ENCODE measurements at places on chromosomes 5 and 9.

- DNase-seq: no peak
These were observed 6.3 kb upstream of the HAPLN1 start for GRCh38 chr5:83726912-83727311.

GRCh38 chr9:121587863-121588262 is 63.6 kb upstream of the DAB2IP start:
- DNase-seq: no peak

GRCh38 chr9:75229605-75230332 is 141.5 kb downstream of the OSTF1 start:
- no peak for DNase-seq

DNA sequence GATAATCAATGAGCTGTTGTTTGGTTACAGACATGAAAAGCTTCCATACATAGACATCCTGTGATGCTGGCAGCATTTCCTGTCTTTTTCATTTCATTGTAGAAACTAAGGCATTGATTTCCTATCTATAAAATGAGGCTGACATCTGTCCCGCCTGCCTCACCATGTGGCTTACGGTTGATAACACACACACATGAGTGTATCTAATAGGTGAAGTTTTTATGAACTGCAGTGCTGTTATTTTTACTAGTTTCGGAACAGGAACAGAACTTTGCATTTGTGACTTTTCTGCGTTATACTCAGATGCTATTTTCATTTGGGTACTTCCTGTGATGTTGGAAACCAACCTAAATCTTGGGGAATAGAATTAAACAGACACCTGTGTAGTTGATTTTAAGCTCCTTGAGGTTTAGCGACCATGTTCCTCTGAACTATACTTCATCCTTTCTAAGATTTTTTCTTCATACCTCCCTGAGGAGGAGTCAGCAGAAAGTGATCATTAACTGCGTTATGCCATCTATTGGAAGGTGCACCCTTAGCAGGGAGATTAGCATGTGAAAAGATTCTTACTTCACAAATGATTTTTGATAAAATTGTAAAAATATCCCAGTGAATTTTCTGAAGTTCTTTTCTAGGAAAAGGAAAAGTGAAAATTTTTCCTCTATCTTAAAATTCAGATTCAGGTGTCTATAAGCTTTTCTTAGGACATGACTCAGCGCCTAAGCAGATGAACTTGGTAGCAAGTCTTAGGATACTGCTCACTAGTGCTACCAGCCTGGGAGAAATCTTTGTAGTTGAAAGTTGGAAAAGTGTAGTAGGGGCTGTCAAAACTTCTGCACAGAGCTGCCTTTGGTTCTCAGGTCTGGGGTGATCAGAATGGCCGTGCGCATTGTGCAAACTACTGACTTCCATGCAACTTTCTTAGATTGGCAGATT is 134.5 kb downstream of the TRIO start:
- DNase-seq: no peak

DNA sequence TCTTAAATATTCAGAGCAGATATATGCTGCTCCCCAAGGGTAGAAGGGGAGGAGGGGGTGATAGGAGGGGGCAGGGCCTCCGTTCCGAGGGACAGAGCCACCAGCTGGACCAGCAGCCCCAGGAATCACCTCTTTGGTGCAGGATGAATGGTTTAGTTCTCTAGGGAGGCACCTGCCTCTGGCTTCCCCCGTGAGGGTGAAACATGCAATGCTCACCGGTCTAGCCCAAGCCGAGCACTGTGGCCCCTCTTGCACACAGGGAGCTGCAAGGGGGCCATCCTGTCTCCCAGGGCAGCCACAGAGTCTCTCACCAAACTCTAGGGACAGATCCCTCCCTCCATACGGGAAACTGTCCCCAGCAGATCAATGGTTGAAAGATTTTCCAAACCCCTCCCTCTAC is 163.7 kb downstream of the DAB2IP start:
- no peak for DNase-seq

DNA sequence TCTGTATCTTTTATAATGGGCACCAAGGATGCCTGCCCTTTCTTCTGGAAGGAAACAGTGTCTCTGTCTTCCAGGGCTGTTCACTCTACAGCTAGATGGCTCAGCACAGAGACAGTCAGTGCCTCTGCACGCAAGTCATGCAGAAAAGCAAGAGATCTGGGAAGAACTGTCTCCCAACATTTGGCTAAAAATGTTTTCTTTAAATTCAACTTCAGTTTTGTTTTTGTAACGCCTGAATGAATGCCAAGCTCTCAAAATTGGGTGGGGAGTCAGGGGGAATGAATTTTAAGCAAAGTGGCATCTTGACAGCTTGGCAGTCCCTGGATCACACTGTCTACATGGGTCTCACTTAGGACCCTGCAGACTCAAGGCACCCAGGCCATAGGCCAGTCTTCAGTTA is 12.6 kb downstream of the OLFML2A start:
- DNase-seq: no peak

- DNase-seq: no peak
These were observed 41.9 kb downstream of the CDK7 start for GRCh38 chr5:69276422-69277174.

DNA sequence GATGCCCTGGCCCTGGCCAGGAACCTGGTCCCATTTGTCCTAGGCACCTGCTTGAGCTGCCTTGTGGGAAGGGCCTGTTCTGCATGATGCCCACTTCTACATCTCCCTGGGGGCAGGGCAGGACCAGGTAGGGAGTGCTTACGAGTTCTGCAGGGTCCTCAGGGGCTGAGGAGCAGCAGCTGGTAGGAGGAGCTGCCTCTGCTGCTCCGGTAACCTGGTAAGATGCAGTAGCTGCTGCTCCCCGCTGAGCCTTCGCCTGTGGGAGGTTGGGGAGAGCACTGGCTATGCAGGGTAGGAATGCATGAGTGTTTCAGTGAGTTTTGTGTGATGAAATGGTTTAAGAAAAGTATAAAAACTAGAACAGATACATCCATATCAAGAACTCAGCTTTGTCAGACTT is 13.6 kb downstream of the LRRC8A start:
- no peak for DNase-seq

DNA sequence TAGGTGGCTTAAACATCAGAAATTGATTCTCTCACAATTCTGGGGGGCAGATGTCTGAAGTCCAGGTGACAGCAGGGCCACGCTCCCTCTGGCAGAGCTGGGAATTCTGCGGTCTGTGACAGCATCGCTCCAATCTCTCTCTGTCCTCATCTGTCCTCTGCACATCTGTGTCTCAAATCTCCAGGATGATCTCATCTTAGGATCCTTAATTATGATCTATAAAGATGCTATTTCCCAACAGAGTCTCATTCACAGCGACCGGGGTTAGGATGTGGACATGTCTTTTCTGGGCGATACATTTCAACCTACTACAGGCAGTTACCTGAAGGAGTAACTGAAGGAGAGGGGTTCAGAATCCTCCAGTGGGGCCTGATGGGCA is 31.4 kb downstream of the ANKRD33B start:
- DNase-seq: no peak

DNA sequence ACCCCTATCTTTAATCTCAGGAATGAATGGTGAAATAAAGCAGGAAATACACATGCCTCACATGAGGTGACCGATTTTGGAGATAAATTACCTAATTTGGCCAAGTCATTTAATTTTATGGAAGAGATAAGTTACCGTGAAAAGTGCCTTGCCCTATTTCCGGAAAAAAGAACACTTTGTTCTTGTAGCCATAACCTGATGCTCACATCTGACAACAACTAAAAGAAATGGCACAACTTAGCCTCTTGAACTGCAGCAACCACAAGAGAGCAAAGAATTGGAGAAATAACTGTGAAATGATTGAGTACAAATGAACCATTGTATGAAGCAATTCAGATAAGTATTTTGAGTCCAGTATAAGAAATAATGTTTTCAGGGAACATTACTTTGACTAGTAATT is 628.1 kb upstream of the TYRP1 start:
- no peak for DNase-seq

DNA sequence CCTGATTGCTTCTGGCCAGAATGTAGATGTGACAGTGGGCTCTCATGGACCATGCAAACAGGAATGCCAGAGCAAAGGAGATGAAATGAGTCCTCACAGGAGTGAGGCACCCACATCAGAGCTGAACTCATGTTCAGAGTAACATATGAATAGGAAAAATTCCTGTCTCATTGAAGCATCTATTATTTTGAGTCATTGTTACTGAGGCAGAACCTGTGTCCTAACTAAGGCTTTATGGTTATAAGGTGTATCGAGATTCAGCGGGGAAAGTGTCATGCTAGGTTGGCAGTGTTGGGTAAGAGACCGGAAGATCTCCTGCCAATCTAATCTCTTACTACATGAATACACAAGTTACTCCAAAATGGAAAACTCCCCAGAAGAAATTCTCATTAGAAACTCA is 304.1 kb downstream of the TRPM3 start:
- no peak for DNase-seq

GRCh38 chr9:79955300-79955699 is 383.5 kb downstream of the TLE4 start:
- DNase-seq: no peak

DNA sequence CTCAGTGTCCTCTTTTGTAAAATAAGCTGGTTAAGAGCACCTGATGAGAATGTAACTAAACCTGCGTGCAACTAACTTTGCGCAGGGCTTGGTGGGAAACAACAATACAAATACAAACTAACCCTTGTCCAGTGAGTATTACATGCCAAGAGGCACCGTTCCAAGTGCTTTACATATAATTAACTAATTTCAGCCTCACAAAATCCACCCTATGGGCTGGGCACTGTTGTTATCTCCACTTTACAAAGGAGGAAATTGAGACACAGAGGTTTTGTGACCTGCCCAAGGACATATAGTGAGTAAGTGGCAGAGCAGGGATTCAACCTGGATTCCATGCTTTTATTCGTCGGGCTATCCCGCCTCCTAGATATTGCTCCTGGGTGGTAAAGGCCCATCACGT is 26.2 kb upstream of the TNIP1 start:
- no peak for DNase-seq

GRCh38 chr9:106468431-106468830 is 394.5 kb upstream of the ZNF462 start:
- no peak for DNase-seq

GRCh38 chr9:9753266-9753665 is 859.5 kb downstream of the PTPRD start:
- DNase-seq: no peak

DNA sequence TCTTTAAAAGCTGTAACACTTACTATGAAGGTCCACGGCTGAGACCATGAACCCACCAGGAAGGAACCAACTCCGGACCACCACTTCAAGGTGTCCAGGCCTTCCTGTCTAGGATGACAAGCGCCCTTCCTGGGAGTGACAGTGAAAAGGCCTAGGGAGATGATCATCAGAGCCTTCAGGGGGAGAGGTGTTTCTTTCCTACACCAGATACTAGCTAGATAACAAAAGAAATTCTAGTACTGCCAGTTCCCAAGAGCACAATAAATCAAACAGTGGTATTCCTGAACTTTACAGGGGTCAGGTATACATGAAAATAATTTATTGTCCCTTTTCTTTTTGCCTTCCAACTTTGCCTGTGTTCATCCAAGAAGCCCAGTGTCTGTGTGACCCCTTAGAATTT is 94.2 kb upstream of the NFIL3 start:
- no peak for DNase-seq

GRCh38 chr9:20725675-20726074 is 41.6 kb downstream of the FOCAD start:
- DNase-seq: no peak

DNA sequence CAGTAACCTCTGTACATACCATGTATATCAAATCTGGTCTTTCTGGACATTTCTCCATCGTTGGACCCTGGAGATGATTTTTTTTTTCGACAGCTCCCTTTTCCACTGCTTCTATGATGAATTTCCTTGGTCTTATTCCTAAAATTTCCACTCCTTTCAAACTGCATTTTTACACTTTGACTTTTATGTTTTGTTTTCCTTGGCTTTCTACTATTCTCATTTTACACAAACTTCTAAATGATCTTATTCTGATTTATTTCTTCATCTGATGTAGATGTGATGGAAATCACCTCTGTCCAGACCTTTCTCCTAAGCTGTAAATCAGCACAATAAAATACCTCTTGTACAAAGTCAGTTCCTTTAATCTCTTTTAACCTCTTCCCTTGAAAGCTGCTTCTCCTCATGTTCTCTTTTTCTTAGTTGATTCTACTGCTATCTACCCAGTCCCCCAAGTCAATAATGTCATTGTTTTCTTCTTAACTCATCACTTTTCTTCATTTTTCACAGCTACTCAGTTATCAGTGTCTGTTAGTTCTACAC is 48.7 kb upstream of the TUSC1 start:
- DNase-seq: no peak

GRCh38 chr5:54363669-54364068 is 53.3 kb upstream of the ARL15 start:
- no peak for DNase-seq

DNA sequence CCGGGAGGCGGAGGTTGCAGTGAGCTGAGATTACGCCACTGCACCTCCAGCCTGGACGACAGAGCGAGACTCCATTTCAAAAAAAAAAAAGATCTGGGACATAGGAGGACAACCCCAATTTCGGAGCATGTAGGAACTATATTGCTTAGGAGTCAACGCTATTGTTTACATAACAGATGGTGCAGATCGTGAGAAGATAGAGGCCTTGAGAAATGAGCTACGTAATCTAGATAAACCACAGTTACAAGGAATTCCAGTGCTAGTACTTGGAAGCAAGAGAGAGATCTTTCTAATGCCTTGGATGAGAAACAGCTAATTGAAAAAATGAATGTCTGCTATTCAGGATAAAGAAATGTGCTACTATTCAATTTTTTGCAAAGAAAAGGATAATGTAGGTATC is 20.3 kb downstream of the TBC1D2 start:
- DNase-seq: no peak

DNA sequence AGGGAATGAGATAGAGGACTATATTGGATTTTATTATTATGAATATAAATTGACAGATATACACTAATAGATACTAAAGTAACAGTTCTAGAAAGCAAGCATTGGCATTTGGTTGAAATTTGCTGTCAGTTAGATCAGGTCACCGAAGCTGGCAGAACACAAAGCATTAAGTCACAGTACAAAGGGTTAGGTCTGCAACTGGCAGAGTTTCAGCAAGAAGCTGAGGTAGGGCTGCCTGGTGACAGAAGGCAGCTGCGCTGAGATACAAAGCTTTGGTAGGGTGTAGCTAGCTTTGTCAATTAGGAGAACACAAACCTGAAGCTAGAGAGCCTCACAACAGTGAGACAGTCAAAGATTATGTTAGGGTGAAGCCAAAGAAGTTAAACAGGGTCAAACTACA is 6.3 kb upstream of the CSNK1G3 start:
- DNase-seq: no peak

Data from stimulated activated CD8-positive, alpha-beta memory T cell treated with anti-CD3 and anti-CD28 coated beads, Interleukin-7, amount 100 ng/mL, for 4 hours (primary cell).